Motor neuron (in vitro differentiated cells): ENCODE measurements at places on chromosomes 7 and 10. TPM values are rescaled to one million over a fixed set of nuclear protein-coding genes. Genes with fewer than 3 reads are reported as not detected.
A peak's percentile ranks its signal among the peaks of the same experiment; 100 is the strongest.

FAM131B gene
- total RNA-seq: 1.5 and 1.7 TPM in 2 replicates

GRCh38 chr7:148661471-148661870, 37.2 kb upstream of the CUL1 start:
- no peak for ATAC-seq

DNA sequence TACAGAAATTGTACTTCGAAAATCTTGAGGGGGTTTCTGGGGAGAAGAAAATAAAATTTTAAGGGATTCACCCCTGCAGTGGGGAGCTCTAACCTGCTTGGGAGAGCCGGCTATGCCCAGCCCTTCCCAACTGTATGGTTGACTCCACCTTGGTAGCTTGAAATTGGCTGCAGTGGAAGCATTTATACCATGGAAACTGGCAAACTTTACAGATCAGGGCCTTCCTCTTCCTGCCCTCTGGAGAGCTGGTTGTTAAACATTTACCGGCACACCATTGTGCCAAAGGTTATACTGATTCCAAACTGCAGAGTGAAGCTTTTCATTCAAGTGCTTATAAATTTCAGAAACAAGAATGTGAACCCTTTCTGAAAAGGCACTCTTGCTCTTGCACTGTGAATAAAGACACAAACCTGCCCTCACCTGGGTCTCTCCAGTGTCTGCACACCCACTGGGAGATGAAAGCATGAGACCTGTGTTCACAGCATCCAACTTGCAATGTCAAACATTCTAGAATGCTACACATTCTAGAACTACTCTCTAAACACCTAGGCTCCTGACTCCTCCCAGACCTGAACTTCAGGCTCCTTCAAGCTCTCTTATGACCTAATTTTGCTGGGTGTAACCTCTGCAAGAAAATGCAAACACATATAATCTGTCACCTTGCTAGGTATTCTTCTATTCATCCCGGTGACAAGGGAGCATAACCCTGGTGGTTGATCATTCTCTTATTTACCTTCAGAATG, 44.7 kb downstream of the ABLIM1 start:
- ATAC-seq: no peak

DNA sequence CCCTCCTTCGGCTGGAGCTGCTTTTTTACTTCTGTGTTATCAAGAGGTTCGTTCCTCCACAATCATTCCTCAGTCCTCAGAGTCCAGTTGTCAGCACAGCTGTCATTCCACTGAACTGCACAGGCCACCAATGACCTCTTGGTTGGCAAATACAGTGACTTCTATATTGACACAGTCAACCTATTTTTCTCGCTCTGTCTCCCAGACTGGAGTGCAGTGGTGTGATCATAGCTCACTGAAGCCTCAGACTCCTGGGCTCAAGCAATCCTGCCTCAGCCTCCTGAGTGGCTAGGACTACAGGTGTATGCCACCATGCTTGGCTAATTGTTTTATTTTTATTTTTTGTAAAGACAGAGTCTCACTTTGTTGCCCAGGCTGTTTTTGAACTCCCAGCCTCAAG, 27.7 kb downstream of the CRCP start:
- ATAC-seq: no peak

LLCFC1 gene
- 0.53 TPM in 1 of 2 replicates, not detected in the other for total RNA-seq

CYP3A7 gene
- total RNA-seq: 1.1 and 1.2 TPM in 2 replicates

DNA sequence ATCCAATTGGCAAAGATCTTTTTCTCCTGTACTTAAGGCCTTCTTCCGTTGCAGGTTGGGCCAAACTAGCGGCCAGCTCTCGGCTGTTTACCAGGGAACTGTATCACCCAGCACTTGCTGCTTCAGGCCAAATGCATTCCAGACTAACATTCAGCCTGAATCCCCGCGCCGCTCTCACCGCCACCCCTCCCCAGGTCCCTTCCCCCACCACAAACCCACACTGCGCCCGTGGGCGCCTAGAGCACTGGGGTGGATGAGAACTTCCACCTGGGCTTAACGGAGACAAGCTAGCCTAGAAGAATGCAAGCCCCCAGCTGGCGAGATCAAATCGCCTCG, 676 bp downstream of the TCAF1 start:
- peak; percentile 50 for ATAC-seq

TMEM176B gene
- 35.9 and 37.5 TPM in 2 replicates for total RNA-seq

GRCh38 chr7:124130-124949, 68.0 kb upstream of the FAM20C start:
- no peak for ATAC-seq

ECD gene
- total RNA-seq: 20.2 and 20.9 TPM in 2 replicates

DNA sequence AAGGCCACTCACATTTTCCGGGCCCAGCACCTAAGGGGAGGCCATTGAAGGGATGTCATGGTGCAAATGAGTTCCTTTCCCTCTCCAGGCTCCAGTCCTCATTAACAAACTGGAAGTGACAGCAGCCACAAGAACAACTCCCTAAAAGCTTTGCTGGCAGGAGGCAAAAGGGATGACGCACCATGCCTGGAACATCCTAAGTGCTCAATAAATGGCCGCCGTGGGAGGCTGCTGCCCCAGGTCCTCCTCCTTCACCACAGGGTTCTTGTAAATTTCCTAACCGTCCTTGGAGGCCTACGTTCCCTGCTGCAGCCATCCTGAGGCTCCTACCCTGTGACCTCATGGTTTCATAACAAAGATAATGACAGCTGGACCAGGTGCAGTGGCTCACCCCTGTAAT, 41.3 kb upstream of the CAMK1D start:
- no peak for ATAC-seq
